ENCODE measurements at places on chromosomes 3 and 15. TPM values are rescaled to one million over a fixed set of nuclear protein-coding genes. Genes with fewer than 3 reads are reported as not detected.
A peak's percentile ranks its signal among the peaks of the same experiment; 100 is the strongest.

The GUCA1C gene
- not detected for total RNA-seq

GRCh38 chr3:100486808-100487207 lies 5.6 kb upstream of the TMEM45A start:
- no peak overlapping the region for H3K27ac ChIP-seq
- H3K36me3 ChIP-seq: no peaks in the 10 kb centered on the region
- DNase-seq: no peak
- H3K27me3 ChIP-seq: peaks cover 7% of the 10 kb centered on the region

The ZBED2 gene
- total RNA-seq: not detected

- no peaks in the 10 kb centered on the region for H3K27me3 ChIP-seq
- no peak overlapping the region for H3K27ac ChIP-seq
- no peak overlapping the region for H3K4me3 ChIP-seq
Observed at GRCh38 chr3:177789500-177789899, 592.2 kb upstream of the TBL1XR1 start.

- H3K4me3 ChIP-seq: no peak overlapping the region
- no peak for DNase-seq
- no peaks in the 10 kb centered on the region for H3K27me3 ChIP-seq
- H3K27ac ChIP-seq: no peak overlapping the region
- H3K36me3 ChIP-seq: no peaks in the 10 kb centered on the region
Observed at GRCh38 chr15:31381801-31382712, 55.4 kb downstream of the KLF13 start.

The UROC1 gene
- total RNA-seq: not detected

- no peak overlapping the region for H3K27ac ChIP-seq
- no peak for DNase-seq
- no peak overlapping the region for H3K4me3 ChIP-seq
Observed at GRCh38 chr3:72993391-72993790, 3.2 kb upstream of the PPP4R2 start.

The SRGAP3 gene
- total RNA-seq: 7.5 TPM

The WDR76 gene
- total RNA-seq: 4.8 TPM

DNA sequence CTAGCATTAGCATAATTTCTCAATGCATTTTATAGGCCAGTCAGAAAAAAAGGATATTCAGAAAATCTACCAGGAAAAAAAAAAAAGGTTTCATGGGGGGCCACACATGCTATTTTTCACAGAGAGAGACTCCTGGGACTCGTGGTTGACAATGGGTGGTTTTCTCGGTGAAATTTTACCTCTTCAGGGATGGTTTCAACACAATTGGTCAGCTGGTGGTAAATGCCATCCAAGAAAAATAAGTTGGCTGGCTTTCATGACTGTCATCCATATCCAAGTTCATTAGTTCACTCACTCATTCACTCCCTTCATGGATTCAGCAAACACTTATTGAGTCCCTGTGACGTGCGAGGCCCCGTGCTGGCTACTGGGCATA lies 217.3 kb downstream of the SHQ1 start:
- H3K27me3 ChIP-seq: no peaks in the 10 kb centered on the region
- no peak overlapping the region for H3K27ac ChIP-seq
- H3K4me3 ChIP-seq: no peak overlapping the region
- no peaks in the 10 kb centered on the region for H3K36me3 ChIP-seq

DNA sequence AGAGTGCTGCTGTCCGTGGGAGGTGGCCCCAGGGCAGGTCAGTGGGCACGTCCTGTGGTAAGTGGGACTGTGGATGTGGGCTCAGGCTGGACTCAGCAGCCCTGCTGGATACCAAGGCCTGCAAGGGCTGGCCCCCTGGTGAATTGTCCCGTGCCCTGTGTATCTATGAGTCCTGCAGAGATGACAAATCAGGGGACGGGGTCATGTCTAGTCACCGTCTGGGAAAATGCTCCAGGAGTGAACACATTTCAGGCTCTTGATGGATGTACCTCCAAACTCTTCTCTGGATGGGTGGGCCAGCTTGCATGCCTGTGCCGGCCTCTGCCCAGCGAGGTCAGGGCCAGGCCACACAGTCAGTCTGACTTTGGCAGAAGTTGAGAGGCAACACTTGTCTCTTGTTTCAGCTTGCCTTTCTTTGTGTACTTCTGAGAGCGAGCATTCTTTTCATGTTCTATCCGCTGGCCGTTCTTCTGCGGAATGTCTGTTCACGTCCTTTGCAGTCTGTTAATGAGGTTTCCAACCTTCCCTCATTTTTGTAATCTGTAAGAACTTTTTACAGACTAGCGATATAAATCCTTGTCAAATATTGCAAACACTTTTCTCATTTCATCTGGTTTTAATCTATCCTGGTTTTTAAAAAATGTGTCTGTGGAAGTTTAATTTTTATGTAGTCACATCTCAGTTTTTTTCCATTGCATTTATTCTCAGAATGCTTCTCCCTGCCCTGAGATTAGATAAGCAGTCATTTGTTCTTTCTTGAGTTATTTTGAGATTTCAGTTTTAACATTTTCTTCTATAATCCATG lies 11.4 kb upstream of the STAB1 start:
- no peaks in the 10 kb centered on the region for H3K36me3 ChIP-seq
- DNase-seq: no peak
- no peak overlapping the region for H3K27ac ChIP-seq
- H3K27me3 ChIP-seq: no peaks in the 10 kb centered on the region
- no peak overlapping the region for H3K4me3 ChIP-seq

The CCDC9B gene
- 46.4 TPM for total RNA-seq

GRCh38 chr3:42723219-42723618 lies 20.6 kb upstream of the HHATL start:
- H3K27ac ChIP-seq: no peak overlapping the region
- no peaks in the 10 kb centered on the region for H3K27me3 ChIP-seq
- H3K4me1 ChIP-seq: no peaks in the 10 kb centered on the region
- no peak overlapping the region for H3K4me3 ChIP-seq
- no peak for DNase-seq
- H3K36me3 ChIP-seq: no peaks in the 10 kb centered on the region

DNA sequence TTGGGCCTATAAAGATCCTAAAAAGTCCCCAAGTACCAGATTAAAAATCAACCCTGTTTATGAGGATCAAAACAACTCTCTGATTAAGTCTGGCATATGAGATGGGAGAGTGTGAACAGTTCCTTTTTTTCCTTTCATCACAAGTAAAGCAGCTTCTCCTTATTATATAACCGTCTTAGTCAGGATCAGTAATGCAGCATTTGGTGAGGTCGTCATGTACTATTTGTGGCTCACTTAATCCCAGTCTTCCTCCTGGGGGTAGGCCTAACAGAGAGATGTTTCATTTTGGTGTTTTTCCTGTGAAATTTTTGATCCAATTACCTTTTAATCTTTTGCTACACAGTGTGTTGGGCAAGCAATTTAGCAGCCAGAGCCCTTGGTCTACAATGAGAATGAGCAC lies 333.1 kb upstream of the KCNMB2 start:
- no peaks in the 10 kb centered on the region for H3K36me3 ChIP-seq
- DNase-seq: no peak
- no peak overlapping the region for H3K4me3 ChIP-seq
- H3K4me1 ChIP-seq: no peaks in the 10 kb centered on the region
- no peak overlapping the region for H3K27ac ChIP-seq

- no peak for DNase-seq
- H3K4me1 ChIP-seq: peaks cover 2% of the 10 kb centered on the region
- no peaks in the 10 kb centered on the region for H3K36me3 ChIP-seq
- H3K27ac ChIP-seq: no peak overlapping the region
Observed at GRCh38 chr15:85777250-85778106, 17.2 kb downstream of the KLHL25 start.

- H3K4me1 ChIP-seq: no peaks in the 10 kb centered on the region
- H3K36me3 ChIP-seq: no peaks in the 10 kb centered on the region
- DNase-seq: no peak
- no peak overlapping the region for H3K27ac ChIP-seq
- peaks cover 30% of the 10 kb centered on the region for H3K27me3 ChIP-seq
Observed at GRCh38 chr15:41853831-41854230, 15.2 kb downstream of the PLA2G4B start.

GRCh38 chr15:47394286-47394809 lies 323.0 kb upstream of the SEMA6D start:
- no peaks in the 10 kb centered on the region for H3K27me3 ChIP-seq
- H3K27ac ChIP-seq: no peak overlapping the region
- DNase-seq: no peak
- H3K4me3 ChIP-seq: no peak overlapping the region
- no peaks in the 10 kb centered on the region for H3K36me3 ChIP-seq

DNA sequence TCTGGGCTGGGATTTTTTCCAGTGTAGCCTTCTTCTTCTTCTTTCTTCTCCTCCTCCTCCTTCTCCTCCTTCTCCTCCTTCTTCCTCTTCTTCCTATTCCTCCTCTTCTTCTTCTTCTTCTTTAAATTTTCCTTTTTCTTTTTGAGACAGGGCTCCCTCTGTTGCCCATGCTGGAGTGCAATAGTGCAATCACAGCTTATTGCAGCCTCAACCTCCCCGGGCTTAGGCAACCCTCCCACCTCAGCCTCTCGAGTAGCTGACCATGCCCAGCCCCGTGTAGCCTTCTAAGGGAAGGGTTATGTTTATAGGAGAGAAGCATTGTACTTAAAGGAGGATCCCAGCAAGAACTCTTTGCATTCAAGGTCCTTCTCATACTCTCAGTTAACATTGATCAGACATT lies 24.0 kb upstream of the MYO1E start:
- no peak overlapping the region for H3K27ac ChIP-seq
- H3K4me1 ChIP-seq: peaks cover 2% of the 10 kb centered on the region
- no peaks in the 10 kb centered on the region for H3K36me3 ChIP-seq
- H3K27me3 ChIP-seq: no peaks in the 10 kb centered on the region

- H3K4me3 ChIP-seq: no peak overlapping the region
- peaks cover 42% of the 10 kb centered on the region for H3K36me3 ChIP-seq
- H3K4me1 ChIP-seq: no peaks in the 10 kb centered on the region
- H3K27me3 ChIP-seq: no peaks in the 10 kb centered on the region
- no peak for DNase-seq
Observed at GRCh38 chr3:52623234-52623792, 62.4 kb downstream of the PBRM1 start.

- no peaks in the 10 kb centered on the region for H3K36me3 ChIP-seq
- H3K27me3 ChIP-seq: no peaks in the 10 kb centered on the region
- H3K27ac ChIP-seq: peak overlapping the region; percentile 80
- peaks cover 39% of the 10 kb centered on the region for H3K4me1 ChIP-seq
- DNase-seq: no peak
Observed at GRCh38 chr3:195149292-195150030, 121.5 kb downstream of the XXYLT1 start.

The CACNA2D2 gene
- 0.55 TPM for total RNA-seq

The C2CD4B gene
- 29.9 TPM for total RNA-seq

DNA sequence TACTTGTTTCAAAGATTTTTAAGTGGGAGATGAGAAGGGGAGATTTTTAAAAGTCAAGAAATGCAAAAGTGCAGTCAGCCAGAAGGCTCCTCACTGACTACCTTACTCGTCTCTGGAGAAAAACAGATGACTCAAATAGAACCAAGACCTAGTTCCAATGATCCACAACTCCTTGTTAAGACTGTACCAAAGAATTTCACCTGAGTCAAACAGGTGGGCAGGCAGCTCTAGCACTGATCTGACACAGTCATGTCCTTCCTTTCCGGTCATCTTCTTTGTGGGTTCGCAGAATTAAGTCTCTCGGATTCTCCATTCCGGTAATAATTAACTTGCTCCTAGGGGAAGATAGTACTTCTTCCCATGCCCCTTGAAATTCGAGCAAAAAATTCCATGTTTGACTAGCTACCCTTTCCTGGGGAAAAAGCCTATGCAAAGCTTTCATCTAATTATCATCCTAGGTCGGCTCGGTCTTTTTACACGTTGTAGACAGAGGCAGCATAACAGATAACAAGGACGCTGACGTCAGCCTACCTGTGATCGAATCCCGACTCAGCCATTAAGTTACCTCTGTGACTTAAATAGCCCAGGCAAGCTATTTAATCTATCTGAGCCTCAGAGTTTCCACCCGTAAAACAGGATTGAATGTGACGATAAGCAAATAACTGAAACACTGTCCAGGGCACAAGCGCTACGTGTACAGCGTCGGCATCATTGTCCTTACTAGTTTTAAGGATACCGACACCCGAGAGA lies 758 bp downstream of the SELENOK start:
- H3K36me3 ChIP-seq: no peaks in the 10 kb centered on the region
- peaks cover 14% of the 10 kb centered on the region for H3K4me1 ChIP-seq
- peak overlapping the region; percentile 81 for H3K4me3 ChIP-seq
- peak; percentile 54 for DNase-seq
- no peaks in the 10 kb centered on the region for H3K27me3 ChIP-seq

The FSD2 gene
- not detected for total RNA-seq

DNA sequence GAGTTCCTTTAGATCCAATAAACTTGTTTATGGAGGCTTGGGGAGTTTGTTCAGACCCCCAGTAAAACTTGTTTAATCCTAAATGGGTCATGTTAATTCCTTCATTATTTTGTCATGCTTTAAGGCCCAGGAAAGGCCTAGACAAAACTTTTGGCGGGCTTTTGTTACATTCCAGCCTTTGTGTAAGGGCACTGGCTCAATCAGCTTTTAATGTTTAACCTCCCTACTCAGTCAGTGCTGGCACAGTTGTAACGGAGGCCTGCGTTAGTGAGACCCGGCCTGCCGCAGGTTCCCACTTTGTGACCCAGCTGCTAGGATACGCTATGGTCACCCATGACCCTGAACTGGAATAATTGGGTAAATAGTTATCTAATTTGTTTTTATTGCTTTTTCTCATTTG lies 59.2 kb downstream of the OXSM start:
- no peak for DNase-seq
- no peak overlapping the region for H3K27ac ChIP-seq
- H3K4me1 ChIP-seq: no peaks in the 10 kb centered on the region
- no peaks in the 10 kb centered on the region for H3K27me3 ChIP-seq
- H3K36me3 ChIP-seq: no peaks in the 10 kb centered on the region

GRCh38 chr15:42728560-42728959 lies 8.4 kb downstream of the CDAN1 start:
- peaks cover 51% of the 10 kb centered on the region for H3K36me3 ChIP-seq
- no peaks in the 10 kb centered on the region for H3K27me3 ChIP-seq
- H3K4me1 ChIP-seq: no peaks in the 10 kb centered on the region
- H3K27ac ChIP-seq: no peak overlapping the region

The COL6A6 gene
- not detected for total RNA-seq

DNA sequence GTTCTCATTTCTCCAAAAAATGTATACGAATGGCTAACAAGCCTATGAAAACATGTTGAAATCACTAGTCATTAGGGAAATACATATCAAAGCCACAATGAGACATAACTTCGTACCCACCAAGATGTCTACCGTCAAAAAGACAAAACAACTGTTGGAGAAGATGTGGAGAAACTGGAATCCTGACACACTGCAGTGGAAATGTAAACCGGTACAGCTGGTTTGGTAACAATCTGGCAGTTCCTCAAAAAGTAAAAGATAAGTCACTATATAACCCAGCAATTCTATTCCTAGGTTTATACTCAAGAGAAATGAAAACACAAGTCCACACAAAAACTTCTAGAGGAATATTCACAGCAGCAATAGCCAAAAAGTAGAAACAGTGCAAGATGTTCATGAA lies 7.0 kb downstream of the SCAPER start:
- no peak for DNase-seq
- no peak overlapping the region for H3K27ac ChIP-seq
- no peak overlapping the region for H3K4me3 ChIP-seq

The LRTM1 gene
- not detected for total RNA-seq

GRCh38 chr3:156768390-156768789 lies 57.8 kb upstream of the LEKR1 start:
- H3K36me3 ChIP-seq: no peaks in the 10 kb centered on the region
- H3K4me3 ChIP-seq: no peak overlapping the region
- no peaks in the 10 kb centered on the region for H3K27me3 ChIP-seq
- H3K4me1 ChIP-seq: no peaks in the 10 kb centered on the region
- DNase-seq: no peak

The GXYLT2 gene
- total RNA-seq: 10.5 TPM

All from transverse colon (tissue), 4 donors.